ENCODE measurements at places on chromosomes 1 and 21.

DNA sequence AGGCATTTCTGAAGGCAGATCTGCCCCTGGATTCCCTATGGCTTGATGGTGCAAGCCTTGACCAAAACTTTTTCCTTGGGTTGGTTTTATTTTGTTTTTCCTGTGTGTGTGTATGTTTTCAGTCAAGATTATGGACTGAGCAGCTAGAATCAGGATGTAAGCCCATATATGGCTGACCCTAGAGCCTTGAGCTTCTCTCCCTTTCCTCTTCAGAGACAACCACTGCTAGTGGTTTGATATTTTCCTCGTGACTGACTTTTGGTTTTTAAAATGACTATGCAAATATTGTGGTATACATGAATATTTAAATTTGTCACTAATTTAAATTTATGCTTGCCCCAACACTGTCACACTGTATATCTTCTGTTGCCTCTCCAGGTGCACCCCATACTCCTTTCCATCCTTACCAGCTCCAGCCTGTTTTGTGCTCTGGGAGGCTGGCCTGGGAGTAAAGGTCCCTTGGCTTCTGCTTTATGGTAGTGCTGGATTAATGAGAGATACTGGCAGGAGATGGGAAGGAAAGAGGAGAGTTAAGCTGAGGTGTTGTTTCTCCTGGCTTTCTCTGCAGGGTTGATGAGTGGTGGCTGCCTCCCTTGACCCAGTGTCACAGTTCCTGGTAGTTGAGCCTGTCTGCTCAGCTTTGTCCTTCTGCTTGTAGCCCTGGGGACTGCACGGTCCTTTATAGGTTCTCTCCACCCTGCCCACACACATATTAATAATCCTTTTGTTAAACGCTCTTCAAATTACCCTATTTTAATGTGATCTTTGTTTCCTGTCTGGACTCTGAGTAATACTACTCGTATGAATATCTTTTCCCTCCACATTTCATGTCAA lies 44.4 kb downstream of the RWDD3 start:
- DNase-seq = no peak

DNA sequence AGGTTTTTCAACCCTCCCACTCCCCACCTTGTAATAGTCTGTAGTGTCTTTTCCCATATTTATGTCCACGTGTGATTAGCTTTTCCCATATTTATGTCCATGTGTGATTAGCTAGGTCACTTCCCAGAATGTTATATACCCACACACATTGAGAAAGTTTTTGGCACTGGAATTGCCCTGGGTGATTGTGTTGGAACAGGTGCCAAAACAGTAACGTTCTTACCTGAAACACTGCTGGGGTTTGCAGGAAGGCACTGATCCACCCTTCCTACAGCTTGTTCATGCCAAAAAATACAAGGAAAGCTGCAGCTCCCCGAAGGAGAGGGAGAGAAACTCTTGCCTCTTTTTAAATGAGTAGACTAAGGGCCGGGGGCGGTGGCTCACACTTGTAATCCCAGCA lies 68.0 kb upstream of the CXADR start:
- DNase-seq = no peak

GRCh38 chr1:67647036-67647798 lies 37.8 kb upstream of the GADD45A start:
- peak; percentile 89 for DNase-seq

- DNase-seq = no peak
These were observed 1035.7 kb downstream of the ADGRL2 start for GRCh38 chr1:82836213-82836972.

- DNase-seq = no peak
These were observed 23.4 kb downstream of the GORAB start for GRCh38 chr1:170555370-170555769.

- no peak for DNase-seq
These were observed 34.2 kb downstream of the SYNJ1 start for GRCh38 chr21:32693581-32693980.

- DNase-seq = peak; percentile 0
These were observed 64.7 kb upstream of the LRRC7 start for GRCh38 chr1:69502991-69503390.

DNA sequence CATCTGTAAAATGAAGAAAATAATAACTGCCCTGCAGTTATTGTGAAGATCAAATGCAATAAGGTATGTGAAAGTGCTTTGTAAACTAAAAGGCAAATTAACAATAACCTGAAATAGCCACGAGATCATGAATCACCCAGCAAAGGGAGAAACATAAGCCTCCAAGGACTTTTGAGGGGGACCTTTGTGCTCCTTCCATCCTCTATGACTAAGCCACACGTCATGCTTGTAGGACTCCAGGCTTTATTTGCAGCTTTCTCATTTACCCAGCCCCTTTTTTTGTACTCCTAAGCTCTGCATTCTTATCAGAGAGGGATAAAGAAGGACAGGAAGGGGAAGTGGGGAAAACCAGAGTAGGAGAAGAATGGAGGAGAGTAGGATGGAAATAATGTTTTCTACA lies 115.1 kb downstream of the PROX1 start:
- no peak for DNase-seq

DNA sequence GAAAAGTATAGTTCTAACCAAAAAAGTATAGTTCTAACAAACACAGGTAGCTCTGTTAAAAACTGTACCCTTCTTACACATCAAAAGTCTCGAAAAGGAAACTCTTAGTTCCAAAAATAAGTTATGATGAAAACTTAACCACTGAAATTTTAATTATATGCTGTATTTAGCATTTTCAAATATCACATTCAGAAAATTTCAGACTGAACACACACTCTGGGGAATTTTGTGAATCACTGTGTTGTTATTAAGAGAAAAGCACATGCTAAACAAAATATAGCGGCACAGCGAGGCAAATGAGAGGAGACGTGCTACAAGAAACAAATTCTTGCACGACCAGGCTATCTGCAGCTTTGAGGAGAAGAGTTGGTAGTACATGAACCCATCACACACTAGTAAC lies 30.4 kb downstream of the VAV3 start:
- no peak for DNase-seq

- DNase-seq = no peak
These were observed 19.8 kb upstream of the ARTN start for GRCh38 chr1:43913666-43914360.

- DNase-seq = no peak
These were observed 17.7 kb downstream of the CMPK1 start for GRCh38 chr1:47351305-47351704.

- no peak for DNase-seq
These were observed 63.1 kb upstream of the DPT start for GRCh38 chr1:168792142-168792541.

GRCh38 chr1:24289937-24290595 lies 29.1 kb upstream of the GRHL3 start:
- DNase-seq = peak; percentile 82

DNA sequence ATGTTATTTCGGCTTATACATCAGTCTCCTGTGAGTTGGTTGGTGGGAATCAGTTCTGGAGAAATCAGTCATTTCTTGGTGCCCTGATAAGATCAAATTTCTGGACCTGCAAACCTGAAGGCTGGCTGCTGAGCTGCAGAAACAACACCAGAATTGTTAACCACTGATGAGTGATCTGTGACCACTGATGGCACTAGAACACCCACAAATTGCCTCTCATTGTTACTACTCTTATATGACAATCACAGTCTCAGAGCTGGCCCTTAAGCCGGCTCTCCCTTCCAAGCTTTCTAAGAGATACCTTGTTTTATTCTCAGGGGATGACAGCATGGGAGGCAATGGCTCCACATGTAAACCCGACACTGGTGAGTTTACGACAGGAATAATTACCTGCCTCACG lies 1.9 kb downstream of the C1orf162 start:
- no peak for DNase-seq

GRCh38 chr1:161082996-161083747 lies 6.2 kb downstream of the NECTIN4 start:
- peak; percentile 27 for DNase-seq

DNA sequence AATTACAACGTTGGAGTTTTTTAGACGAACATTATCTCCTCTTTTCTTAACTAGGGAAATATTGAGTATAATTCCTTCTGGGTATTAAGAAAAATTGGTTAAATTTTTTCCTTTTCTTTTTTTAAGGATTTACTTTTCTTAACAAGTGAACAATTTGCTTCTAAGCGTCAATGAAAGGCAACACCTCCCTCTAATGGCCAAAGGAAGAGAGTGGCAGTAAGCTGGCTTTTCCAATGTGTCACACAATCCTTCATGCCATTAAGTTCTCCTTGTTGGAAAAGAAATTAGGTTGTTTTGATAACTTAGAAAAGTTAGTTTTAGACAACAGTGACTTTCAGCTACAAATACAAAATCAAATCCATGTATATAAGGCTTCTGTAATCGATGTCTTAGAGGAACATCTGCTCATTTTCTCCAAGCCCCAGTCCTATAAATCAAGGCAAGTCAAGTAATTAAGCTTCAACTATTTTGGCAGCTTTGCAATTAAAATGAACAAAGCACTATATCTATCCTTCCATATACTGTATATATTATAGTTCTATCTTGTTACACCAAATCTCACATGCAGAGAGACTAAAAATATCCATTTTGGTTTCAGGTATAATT lies 62.8 kb downstream of the EDEM3 start:
- DNase-seq = peak; percentile 75

DNA sequence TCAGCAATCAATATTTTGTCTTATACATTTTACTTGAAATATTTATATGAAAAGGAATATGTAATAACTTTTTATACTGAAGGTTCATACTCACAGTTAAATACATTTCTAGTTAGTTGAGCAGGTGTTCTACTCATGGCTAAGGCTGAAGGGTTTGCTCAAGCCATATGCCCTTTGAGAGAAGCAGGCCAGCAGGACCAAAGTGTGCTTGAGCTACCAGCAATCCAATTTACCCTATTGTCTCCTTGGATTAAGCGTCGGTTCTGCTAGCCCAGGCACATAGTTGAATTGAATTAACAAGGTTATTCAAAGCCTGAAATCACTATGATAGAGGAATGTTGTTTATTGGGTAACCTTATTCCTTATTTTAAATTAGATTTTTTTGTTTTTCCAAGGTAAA lies 151.5 kb upstream of the BACE2 start:
- DNase-seq = no peak

DNA sequence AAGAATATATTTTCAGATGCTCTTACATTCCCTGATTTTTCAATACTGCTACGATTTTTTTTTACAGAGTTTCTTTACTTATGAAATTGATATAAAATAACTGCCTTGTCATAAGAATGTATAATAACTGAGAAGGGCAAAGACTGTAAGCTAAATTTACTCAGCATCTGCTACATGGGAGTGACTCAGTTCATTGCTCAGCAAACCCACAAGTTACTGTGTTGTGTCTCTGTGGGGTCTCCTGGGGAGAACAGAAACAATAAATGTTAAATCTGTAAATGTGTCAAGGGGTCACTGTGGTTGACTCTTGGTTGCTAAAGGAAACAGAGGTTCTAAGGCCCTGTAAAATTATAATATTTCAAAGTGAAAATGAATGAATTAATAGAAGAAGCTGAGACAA lies 210.3 kb upstream of the CACYBP start:
- DNase-seq = no peak

DNA sequence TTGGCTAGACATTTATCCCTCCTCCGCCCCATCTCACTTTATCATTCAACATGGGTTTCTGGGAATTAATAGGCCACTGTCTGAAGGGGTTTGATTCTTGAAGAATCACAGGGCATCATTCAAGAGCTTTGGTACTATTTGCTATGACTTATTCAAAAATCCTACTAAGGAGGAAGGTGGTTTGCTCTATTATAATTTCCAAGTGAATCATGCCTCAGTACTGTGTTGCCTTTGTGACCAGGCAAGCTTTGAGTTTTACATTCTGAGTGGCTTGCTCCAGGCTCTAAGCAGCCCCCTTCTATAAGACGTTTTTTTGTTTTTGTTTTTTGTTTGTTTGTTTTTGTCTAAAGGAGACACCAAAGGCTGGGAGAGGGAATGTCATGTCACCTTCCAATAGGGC lies 2.6 kb downstream of the C1orf21 start:
- DNase-seq = no peak

DNA sequence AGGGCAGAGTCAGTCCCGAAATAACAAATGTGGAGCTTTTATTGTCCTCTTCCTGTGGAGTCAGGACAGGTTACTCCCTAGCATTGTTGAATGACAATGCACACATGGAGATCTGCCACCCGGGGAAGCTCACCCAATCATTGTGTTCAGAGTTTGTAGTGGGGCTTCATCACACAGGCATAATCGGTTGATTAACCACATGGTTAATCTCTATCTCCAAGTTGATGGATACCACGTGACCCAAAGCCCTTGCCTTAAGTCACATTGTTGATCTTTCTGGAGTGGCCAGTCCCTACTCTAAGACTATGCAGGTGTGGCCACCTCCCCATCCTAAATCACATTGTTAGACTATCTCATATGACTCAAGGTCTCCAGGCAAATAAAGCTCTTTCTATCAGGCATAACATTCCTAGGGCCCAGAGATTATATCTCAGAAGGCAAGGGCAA lies 2.6 kb upstream of the C1orf141 start:
- DNase-seq = no peak

- DNase-seq = no peak
These were observed 67.0 kb upstream of the LRRC53 start for GRCh38 chr1:74579425-74579824.

GRCh38 chr1:181189691-181190363 lies 101.3 kb downstream of the IER5 start:
- peak; percentile 83 for DNase-seq

- DNase-seq = no peak
These were observed 55.1 kb downstream of the DISP3 start for GRCh38 chr1:11533790-11534787.

Data from NCI-H69 (cell line).